PC-9 (cell line): ENCODE measurements at places on chromosomes 6 and 20. TPM values are rescaled to one million over a fixed set of nuclear protein-coding genes. Genes with fewer than 3 reads are reported as not detected.

The UST gene
- 3.9 and 4.2 TPM in 2 replicates for total RNA-seq

The CFAP61 gene
- total RNA-seq, result 1.7 and 2.6 TPM in 2 replicates

The BEND6 gene
- total RNA-seq, result 4.1 and 5.7 TPM in 2 replicates

DNA sequence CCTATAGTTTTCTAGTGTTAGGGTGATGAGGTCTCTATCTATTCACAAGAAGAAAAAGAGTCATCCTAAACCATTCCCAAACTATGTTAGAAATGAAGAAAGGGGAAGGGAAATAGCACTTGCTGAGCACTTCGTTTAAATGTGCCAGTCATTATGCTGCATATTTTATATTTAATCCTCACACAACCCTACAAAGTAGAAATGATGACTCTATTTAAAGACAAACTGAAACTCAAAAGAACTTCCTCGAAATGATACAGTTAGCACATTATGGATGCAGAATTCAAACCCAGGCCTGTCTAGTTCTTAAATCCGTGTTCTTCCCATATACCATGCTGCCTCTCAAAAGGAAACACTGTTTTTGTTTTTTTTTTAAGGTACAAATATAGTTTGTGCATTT is 174.6 kb downstream of the GMPR start:
- DNase-seq, result no peak

DNA sequence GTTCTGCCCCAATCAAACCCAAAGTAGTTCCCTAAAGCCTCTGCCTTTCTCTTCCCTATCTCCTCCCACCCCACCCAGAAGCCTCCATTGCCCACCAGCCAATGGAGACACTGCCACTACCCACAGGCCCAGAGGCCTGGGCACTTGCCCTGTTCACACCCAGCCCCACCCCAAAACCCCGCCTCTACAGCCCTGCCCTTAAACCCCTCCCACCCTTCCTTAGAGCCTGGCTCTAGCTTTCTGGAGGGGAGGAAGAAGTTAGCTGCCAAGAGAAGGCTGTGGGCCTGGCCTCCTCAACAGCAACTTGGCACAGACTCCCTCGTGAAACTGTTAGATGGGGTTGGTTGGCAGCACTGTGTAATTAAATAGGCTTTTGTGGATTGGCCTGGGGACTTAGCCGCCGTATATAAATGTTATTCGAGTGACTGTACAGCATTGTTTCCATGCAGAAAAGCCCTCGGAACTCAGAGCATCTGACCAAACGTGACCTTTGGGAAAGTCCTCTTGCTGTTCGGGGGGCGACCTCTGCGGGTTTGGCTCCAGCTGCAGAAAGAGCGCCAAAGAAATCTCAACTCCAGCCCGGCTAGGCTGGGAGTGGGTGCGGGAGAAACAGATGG is 31.4 kb downstream of the COL11A2 start:
- DNase-seq, result peak; percentile 39

GRCh38 chr6:134529921-134530320 is 212.0 kb upstream of the SGK1 start:
- DNase-seq, result peak; percentile 81

DNA sequence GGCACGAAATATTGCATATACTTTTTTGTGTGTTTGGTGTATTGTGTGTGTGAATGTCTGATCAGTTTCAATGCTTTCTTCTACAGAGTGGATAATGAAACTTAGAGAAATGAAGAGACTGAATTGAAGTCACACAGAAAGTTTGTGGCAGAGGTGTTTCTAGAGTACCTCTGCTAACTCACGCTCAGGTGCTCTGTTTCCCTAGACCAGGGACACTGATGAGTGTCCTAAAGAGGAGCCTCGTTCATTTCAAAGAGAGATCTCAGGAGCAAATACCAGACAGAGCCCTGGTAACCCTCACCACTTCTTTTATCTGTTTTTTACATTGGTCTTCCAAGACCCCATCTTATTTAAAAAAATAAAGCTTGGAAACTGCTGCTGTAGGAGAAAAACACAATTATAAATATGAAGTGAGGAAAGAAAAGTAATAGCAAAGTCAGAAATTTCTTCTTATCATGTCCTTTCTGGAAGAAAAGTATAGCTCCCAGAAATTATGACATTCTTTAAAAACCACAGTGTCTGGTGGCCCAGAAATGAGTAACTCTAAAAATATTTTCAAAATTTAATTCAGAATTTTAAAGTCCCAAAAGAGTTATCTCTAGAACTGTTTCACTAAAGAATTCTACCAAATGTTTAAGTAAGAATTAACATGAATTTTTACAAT is 720.6 kb downstream of the RFPL4B start:
- DNase-seq, result no peak

- no peak for DNase-seq
These were observed 39.9 kb downstream of the MAPK14 start for GRCh38 chr6:36067374-36068011.

DNA sequence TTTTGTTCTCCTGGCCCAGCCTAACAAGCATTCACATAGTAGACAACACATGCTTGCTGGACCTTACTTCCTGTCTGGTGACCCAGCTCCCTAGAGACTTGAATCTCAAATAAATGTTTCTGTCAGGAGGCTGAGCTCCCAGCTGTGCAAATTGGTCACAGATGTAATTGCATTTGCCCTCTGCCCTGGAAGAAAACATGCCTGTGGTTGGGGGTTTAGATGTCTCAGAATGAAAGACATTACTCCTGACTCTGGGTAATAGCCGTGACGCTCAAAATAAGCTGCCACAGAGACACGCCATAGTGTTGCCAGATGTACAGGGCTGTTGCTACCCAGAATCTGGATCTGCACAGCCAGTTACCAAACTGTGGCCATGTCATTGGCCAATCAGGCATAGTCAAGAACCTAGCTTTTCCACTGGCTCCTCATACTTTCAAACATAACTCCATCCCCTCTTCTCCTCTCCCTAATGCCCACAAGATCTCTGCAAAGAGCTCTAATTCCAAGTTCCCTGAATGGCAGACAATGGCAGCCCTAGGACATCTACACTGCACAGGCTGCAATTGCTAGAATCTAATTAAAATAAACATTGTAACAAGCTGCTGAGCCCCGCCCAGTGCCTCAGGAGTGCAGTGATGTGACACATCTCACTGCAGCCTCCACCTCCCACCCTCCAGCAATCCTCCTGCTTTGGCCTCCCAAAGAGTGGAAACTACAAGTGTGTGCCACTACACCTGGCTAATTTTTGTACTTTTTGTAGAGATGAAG is 32.8 kb upstream of the GMPR start:
- no peak for DNase-seq

- DNase-seq, result no peak
These were observed 25.5 kb downstream of the RNF144B start for GRCh38 chr6:18412644-18413043.

DNA sequence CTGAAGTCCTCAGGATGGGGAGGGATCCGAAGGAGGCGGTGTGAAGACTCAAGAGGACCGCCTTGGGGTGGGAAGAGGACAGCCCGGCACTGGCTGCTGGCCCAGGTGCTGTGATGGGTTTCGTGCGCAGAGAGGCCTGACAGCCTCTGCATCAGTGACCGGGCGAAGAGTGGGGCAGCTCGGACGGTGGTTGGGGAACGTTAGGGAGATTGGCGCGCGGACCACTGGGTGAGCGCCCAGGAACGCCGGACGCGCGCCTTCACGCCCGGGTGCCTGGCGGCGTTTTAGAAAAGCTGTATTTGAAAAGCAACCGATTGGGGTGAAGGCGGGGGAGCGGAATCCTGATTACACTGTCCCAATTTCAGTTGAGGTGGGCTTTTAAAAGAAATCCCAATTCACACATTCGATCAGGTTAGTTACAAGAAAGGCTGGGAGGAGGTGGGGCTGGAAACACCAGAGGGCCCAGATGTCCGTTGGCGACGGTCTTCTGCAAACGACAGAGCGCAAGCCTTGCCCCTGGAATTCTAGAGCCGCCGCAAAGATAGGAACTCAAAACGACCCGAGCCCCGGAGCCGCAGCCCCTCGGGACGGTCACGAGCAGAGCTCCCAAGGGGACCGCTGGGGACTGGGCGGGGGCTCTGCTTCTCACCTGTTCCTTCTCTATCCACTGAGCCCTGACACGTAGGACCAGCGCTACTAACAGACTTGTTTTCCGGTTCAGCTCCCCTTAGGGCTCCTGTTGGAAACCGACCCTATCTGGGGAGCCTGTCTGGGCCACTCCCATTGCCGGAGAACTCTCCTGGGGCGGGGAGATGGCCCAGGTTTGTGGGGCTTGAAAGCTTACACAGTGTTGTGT is 8.5 kb upstream of the TRIM40 start:
- DNase-seq, result no peak

GRCh38 chr6:11919771-11920440 is 92.2 kb upstream of the HIVEP1 start:
- DNase-seq, result no peak

DNA sequence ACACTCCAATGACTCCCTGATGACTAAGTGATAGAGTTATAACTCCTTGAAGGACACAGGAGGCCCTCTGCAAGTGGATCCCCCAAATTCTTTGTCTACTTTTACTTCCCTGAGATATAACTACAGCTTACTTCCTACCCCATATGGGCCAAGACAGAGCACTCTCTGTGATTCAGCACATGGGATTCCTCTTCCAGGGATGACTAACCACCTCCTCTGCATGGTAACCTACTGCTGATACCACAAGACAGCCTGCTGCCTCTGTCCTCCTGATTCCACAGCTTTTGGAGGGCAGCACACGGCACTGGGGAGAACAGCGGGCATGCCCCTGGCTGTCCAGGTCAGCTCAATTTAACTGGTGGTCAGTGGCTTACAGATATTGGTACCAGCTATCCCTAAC is 675.7 kb upstream of the AGPAT4 start:
- no peak for DNase-seq

GRCh38 chr6:104095661-104096416 is 763.9 kb downstream of the HACE1 start:
- DNase-seq, result no peak

- DNase-seq, result no peak
These were observed 87.2 kb downstream of the ADAT2 start for GRCh38 chr6:143363299-143363698.

GRCh38 chr6:99868074-99868702 is 125.8 kb downstream of the MCHR2 start:
- DNase-seq, result peak; percentile 71
